Ecto neural progenitor cell (in vitro differentiated cells): ENCODE measurements at places on chromosomes 1 and 21.
A peak's percentile ranks its signal among the peaks of the same experiment; 100 is the strongest.

DNA sequence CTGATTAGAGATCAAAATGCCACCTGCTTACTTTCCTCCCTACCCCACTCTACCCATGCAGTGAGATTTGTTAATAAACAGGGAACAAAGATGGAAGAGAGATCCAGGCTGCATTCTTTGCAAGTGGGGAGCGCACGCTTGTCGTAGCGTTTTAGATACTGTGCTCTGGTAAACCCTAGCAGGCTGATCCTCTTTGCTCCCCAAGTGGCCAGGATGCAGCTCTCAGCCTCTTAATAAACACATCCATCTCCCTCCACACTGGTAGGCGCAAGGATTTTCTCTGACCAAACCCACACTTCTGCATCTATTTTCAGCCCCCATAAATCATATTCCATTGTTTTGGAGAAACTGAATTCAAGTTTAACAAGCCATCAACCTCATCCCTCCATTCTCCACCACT lies 2.9 kb downstream of the PGBD5 start:
- DNase-seq: no peak

- no peak for DNase-seq
These were observed 1.2 kb downstream of the GBP5 start for GRCh38 chr1:89271341-89272015.

- no peak for DNase-seq
These were observed 74.6 kb downstream of the DNTTIP2 start for GRCh38 chr1:93804412-93804811.

- DNase-seq: no peak
These were observed 31.5 kb downstream of the PALMD start for GRCh38 chr1:99677416-99677815.

DNA sequence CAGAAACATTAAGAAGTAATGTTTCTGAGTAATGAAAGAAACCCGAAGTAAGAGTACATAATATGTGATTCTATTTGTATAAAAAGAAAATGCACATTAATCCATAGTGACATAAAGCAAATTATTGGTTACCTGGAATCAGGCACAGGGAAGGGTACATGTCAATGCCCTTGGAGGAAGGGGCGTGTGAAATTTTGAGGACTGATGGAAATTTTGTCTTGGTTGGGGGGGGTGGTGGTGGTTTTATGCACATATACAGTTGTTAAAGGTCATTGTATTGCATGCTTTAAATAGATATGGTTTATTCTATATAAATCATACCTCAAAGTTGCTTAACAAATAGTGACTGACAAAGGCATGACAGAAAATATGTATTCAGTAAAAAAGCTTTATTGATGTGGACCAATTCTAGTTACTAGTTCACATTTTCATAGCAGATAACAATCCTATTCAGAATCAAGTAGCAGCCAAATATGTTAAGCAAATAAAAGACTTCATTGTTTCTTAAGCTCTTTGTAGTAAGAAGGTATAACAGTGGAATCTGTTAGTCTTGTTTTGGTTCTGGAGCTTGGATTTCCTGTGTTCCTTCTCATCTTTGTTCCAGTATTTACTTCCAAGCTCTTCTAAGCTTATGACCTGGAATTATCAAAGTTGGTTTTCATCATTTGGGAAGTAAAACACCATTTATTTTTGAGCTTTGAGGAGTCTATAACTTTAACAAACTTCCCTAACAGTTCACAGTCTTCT lies 15.1 kb downstream of the BACH1 start:
- no peak for DNase-seq

DNA sequence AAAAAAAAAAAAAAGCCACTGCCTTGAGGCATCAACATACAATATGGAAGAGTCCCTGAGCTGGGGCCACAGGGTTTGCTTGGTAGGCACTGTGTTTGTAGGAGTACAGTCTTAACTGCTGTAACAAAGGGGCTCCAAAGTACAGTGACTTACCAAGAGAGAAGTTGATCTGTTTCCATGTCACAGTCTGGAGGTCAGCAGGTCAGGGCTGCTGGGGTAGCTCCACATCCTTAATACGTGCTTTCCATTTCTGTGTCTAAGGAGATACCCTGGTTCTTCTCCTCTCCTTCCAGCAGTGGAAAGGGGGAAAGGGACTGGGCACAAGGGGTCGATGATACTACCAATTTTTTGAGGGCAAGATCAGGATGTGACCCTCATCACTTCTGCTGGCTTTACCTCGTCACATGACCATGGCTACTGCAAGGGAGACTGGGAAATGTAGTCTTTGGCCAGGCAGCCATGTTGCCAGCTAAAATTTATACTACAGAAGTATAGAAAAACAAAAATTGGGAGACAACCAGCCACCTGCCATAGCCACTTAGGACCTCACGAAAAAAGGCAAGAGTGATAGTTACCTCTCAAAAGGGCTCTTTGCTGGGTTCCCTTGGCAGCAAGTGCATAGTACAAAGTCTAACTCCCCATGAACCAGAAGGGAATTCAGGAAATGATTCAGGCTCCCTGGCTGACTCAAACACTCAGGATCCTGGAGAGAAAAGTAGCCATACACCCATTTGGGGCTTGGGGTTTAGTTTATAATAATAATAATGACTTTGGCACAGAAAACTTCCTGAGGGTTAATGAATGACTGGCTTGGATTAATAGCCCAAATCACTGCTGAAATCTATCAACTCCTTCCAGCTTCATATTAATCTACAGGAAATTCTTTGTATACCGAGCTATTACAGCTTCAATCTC lies 52.7 kb upstream of the ATP5PO start:
- DNase-seq: no peak

DNA sequence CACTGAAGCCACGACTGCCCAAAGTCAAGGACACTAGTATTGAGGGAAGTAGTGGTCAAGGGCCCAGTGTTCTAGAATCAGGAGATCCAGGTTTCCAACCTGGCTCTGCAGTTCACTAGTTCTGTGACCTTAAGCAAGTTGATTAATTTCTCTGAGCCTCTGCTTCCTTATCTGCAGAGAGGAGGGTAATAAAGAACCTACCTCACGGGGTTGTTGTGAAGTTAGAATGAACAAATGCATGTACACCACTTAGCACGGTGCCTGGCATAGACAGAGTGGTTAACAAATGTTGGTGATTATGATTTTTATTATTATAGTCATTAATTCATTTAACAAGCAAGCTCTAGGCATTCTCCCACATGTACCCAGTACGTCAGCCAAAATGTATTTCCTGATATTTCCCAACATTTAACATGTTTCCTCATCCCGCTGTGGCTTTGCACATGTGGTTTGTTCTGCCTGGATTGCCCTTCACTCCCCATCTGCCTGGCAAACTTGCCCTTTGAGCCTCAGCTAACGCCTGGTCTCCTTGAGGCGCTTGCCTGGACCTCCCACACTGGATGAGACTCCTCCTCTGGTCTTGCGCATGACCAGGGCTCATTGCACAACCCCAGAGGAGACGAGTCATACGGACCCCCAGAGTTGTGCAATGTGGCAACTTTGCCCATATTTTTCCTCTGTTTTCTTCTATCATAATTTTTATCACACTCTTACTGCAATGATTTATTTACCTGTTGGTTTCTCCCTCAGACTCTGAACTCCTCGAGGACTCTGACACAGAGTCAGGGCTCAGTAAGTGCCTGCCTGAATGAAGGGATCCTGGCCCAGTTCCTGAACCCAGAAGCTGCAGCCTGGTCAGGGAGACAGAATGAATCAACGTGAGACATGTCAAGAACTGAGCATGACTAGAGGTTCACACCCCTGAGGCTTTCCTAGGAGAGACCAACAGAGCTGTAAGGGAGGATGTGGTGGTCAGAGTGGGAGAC lies 20.7 kb upstream of the MFSD2A start:
- DNase-seq: no peak

DNA sequence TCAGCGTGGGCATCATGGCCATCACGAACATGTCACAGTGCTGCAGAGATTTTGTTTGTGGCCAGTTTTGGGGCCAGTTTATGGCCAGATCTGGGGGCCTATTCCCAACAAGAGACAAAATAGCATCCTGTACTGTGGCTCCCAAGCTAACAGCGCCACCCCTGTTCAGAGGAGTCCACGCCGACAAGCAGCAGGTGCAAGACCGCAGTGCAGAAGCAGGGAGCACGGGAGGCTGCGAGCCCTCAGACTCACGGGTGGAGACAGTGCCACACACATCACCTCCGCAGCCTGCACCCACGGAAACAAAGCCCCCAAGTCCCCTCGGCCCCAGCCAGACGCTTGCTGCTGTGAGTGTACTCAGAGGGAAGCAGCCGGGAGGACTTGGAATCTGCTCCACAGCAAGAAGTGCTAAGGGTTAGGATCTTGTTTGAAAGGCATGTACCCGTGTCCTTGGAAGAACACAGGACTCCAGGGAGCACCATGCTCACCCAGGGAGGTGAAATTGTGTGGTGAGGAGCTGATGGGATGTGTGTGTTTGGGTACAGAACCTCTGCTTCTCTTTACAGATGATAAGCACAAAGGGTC lies 7.1 kb downstream of the TCP10L start:
- DNase-seq: peak; percentile 71

DNA sequence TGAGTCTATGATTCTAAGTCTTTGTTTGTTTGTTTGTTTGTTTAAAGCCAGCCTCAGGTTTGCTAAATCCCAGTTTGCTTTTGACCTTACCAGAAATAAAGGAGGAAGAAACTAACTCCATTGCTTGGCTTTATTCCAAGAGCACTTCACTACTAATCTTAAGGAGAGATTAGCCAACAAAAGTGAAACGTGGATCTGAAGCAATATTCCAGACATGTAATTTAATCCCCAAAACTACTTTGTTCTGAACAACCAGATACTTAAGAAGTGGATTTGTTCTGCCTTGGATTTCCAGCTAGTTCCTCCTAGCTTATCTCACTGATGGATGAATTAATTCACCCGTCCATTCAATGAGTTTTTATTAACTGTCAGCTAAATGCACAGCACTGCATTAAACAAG lies 15.9 kb upstream of the CEP350 start:
- no peak for DNase-seq

DNA sequence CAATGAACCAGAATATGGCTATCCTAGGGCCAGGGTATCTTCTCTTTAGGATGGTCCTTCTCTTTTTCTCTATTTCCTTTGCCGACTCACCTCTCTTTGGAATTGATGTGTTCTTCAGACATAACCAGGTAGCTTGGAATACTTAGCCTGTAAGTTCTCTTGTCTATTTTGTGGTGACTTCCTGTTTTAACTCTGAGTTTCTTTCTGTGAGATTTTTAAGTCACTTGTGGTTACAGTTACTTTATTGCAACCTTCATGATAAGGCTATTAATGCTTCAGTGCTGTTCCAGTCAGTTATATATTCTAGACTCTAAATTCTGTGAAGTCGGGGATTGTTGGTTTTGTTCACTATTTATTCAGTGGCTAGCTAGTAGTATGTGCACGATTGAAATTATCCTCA lies 46.2 kb downstream of the DISP1 start:
- no peak for DNase-seq

GRCh38 chr1:114352797-114353196 lies 158.2 kb downstream of the TRIM33 start:
- DNase-seq: no peak

- peak; percentile 27 for DNase-seq
These were observed 37.3 kb upstream of the TMEM125 start for GRCh38 chr1:43232482-43232881.

DNA sequence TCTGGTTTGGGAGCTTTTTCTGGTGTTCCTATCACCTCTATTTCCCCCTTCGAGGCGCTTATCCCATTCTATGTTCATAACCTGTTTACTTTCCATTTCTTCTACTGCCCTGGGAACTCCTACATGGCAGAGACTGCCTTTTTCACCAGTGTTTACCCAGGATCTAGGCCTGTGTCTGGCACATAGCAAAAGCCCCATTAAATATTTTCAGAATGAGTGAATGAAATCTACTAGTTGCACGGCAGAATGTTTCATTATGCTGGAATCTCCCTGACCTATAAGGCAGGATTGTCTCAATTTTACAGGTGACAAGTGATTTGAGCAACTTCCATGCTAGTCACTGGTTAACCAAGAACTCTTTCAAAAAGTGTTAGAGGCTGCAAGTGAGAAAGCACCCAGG lies 70.1 kb downstream of the PGM1 start:
- no peak for DNase-seq

DNA sequence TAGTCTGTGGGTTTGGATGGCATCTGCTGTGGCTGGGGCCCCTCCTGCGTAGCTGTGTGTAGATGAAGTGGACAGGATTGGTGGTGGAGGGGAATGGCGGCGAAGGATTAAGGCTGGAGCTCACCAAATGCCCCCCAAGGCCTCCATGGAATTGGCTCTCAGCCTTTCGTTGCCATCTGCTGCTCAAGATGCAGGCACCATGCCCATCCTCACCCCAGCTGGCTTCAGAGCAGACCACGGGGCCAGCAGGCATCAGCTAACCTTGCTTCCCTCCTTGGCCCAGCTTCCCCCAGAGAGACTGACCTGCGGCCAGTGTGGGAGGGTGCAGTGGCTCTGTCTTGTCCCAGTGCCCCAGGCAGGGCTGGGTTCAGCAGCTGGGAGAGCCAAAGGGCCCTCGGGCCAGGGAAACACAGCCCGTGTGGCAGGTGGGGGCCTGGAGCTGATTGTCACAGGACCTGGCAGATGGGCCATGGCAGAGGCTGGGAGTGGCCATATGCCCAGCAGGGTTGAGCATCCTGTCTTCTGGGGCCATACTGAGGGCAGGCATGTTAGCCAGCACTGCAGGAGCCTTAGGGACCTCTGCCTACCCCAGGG lies 66.8 kb upstream of the ACTL8 start:
- DNase-seq: no peak

- DNase-seq: no peak
These were observed 7.2 kb downstream of the KIFAP3 start for GRCh38 chr1:170067253-170067819.

- DNase-seq: no peak
These were observed 2.5 kb upstream of the MOV10 start for GRCh38 chr1:112672009-112672408.

- no peak for DNase-seq
These were observed 8.8 kb downstream of the PCP4L1 start for GRCh38 chr1:161267321-161267720.

- DNase-seq: no peak
These were observed 63.6 kb downstream of the NEK7 start for GRCh38 chr1:198220428-198220827.

DNA sequence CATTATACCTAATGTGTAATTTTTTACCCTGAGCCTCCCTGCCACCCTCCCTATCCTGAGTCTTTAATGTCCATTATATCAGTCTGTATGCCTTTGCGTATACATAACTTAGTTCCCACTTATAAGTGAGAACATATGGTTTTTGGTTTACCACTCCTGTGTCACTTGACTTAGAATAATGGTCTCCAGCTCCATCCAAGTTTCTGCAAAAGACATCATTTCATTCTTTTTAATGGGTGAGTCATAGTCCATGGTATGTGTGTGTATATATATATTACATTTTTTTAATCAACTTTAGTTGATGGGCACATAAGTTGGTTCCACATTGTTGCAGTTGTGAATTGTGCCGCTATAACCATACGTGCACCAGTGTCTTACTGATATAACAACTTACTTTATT lies 477.1 kb upstream of the NEGR1 start:
- DNase-seq: no peak

- DNase-seq: peak; percentile 73
These were observed 933 bp downstream of the C1orf35 start for GRCh38 chr1:228101994-228102790.

DNA sequence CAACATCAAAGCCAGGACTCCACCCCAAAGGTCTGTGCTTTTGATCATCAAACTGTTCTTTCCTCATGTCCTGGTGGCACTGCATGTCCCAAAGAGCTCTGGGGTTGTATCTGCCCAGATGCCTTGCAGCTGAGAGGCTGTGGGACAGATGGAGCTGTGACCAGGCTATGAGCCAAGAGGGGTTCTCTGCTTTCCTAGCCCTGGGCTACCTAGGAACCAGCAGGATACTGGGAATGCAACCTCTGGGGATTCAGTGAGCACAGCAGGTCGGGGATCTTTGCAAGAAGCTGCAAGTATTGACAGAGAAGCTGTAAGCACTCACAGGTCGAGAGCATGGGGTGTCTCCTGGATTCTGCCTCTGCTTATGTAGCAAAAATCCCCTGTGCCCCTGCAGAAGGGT lies 186.6 kb downstream of the GRIK3 start:
- DNase-seq: no peak
